HAP-1 (cell line): ENCODE measurements at places on chromosomes 2 and 18.

GRCh38 chr2:39265315-39265714 lies 21.5 kb upstream of the CDKL4 start:
- DNase-seq: no peak

DNA sequence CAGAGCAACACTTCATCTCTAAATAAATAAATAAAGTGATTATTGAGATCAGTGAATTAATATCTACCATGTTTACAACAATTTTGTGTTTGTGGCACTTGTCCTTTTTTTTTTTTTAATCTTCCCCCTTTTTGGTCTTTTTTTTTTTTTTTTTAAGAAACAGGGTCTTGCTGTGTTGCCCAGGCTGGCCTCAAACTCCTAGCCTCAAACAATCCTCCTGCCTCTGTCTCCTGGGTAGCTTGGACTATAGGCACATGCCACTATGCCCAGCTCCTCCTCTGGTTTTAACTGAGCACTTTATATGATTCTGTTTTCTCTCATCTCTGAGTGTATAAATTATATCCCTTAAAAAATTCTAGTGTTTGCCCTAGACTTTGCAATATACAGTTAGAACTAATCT lies 30.3 kb downstream of the SLC4A5 start:
- DNase-seq: no peak

DNA sequence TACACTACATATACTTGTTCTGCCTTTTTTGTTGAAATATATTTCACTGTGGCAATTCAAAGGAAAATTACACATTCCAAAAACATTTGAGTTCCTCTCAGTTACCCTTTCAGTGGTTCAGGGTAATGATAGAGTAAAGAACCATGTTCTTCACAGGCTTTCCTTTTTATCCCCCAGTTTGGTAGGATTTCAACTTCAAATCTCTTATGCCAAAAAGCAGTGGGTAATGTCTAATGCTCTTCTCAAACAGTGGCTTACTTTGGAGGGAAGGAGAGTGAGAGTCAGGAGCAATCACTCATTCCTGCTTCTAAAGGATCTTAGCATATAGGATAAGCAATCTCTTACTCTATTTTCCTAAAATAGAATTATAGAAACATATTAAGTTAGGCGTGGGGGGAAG lies 290.6 kb downstream of the ZEB2 start:
- no peak for DNase-seq

- DNase-seq: no peak
Observed at GRCh38 chr18:5155218-5155906, 41.7 kb downstream of the AKAIN1 start.

DNA sequence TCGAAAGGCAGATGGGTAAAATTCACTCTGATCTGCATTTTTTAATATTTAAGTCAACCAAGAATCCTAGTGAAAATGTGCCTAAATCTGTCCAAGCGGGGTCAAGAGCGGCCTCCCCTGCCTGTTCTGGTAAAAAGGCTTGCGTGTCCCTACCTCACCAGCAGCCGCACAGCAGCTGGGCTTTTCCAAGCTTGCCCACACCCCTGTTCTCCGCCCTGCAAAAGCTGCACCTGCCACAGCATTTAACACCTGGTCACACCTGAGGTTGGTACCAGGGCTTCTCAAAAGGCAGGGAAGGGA lies 25.8 kb upstream of the TMEM182 start:
- DNase-seq: no peak

GRCh38 chr18:8724452-8724851 lies 19.1 kb downstream of the MTCL1 start:
- DNase-seq: no peak

DNA sequence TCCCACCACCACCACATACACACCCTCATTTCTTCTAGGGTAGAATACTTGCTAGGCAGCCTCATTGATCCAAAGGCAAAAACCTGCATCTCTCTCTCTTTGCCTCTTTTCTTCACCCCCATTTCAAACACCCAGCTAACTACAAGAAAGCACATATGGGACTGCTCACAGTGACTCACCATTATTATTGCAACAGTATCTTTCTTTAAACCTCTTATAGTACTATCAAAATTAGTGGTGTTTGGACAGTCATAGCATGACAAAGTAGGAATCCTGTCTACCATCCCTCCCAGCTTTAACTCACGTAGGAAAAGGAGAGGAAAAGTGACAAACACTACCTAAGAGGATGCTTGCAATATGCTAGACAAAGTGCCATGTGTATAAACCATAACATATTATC lies 422.5 kb upstream of the CRIM1 start:
- DNase-seq: no peak

DNA sequence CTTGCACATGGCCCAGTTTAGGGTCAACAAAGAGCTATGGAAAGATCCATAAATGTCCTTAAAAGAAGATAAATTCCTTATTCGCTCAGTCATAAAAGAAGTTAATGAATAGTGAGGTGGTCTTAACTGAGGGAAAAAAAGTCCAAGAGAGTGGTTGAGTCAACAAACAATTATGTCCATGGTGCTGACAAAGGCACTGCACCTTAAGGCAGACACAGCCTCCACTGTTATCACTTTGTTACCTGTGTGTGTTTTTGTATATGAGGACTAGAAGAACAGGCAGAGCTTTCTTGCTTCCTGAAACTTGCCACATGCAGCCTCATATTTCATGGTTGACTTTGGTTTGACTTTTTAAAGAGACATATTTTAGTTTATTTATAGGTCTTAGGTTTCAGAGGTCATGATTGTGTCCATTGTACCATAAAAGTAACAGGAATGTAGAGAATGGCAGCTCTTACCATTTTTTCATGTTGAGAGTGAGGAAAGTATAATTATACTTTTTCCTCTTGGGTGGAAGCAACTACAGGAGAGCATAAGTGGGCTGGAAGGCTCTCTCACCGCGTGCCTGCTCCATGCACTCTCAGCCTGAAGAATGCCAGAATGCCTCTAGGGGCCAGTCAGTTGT lies 93.6 kb downstream of the XRCC5 start:
- DNase-seq: no peak

- peak; percentile 19 for DNase-seq
Observed at GRCh38 chr2:212001325-212001724, 537.3 kb downstream of the ERBB4 start.

GRCh38 chr2:242063436-242063835 lies 193.9 kb downstream of the RTP5 start:
- peak; percentile 93 for DNase-seq

DNA sequence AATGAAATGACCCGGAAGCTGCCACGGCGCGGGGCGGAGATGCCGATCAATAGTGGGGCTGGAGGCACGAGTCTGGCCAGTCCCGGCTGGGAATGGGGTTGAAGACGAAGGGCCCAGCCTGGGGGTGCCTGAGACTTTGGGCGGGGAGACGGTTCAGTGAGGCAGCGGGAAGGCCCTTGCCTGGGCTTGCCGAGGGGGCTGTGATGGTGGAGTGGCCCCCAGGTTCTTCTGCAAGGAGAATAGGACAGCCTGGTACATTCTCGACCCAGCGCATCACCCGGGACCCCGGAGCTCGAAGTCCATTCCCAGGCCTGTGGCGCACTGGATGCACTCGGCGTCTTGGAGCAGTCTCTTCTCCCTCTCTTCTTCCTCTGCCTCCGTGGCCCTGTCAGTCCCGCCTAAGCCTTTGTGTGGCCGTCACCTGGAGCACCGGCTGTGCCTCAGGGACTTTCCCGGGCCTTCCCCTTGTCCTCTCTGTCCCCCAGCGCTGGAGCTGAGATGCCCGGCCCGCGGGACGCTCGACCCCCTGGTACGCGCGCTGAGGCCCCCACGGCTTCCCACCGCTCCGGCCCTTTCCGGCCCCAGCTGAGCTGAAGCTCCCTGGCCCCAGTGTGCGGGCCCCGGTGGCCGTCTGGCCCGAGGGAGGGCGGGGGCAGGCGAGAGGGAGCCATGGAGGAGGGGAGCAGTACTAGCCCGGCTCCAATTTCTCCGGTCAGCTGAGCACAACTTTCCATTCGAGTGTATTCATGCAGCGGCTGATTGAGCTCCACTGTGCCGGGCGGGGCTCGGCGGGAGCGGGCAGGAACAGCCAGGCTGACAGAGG lies 8.0 kb downstream of the SIX3 start:
- peak; percentile 80 for DNase-seq

DNA sequence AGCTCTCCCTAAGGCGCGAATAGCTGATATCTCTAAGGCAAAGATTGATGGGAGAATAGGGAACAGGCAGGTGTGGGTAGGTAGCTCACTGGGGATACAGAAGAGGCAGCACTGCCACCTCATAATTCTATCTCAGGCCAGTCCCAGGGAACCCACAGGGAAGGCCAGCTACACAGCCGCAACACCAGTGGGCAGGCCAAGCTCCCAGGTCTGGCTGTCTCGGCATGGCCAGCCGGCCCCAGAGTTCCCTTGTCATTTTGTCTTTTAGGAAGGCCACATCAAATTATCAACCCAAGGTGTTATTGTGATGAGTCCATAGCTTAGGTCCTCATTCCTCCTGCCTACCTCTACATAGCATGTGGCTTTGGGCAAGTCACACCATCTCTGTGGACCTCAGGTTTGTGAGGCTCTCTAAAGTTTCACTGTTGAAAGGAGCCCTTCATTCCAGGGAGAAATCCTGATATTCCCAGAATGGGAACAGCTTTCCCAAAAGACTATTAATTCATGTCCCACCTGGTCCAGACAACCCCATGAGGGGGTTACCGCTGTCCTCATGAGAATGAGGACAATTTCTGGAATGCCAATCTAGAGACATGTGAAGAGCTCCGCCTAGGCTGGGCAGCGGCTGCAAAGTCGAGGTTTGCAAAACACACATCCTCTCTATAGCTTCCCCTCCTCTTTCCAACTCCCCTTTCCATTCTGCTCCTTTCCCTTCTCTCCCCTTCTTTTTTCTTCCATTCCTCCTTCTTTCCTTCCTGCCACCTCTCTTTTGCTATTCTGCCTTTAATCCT lies 287.1 kb upstream of the ID2 start:
- no peak for DNase-seq

DNA sequence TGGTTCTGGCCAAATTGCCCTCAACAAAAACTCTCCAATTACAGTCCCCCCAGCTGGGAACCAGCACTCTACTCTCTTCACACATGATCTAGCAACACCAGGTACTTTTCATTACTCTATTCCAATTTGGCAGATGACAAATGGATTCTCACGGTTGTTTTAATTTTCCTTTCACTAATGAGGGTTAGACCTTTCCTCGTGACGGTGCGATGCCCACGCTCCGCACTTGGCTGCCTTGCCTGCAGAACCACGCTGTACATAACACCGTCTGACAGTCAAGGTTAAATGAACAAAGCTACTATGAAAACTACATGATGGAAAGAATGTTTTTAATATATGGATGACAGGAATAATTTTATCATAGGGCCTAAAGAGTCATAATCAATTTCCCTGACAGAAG lies 141.5 kb downstream of the FBXO15 start:
- DNase-seq: no peak

DNA sequence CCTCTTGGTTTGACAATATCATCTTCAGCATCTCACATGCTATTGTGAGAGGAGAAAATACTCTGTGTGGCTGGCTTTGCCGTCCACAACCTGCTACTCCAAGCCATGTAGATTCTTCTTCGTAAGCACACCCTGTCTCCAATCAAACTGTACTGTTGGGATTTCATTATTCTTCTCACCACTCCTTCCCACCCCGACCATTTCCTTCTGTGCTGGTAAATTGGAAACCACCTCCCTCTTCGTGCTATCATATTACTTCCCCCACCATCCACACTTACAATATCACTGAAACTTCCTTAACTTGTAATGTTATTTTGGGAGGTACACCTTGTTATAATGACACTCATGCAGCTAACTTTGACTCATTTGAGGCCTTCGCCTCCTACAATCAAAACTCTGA lies 3.2 kb upstream of the AGXT start:
- DNase-seq: no peak

GRCh38 chr2:74658516-74658915 lies 4.5 kb downstream of the SEMA4F start:
- DNase-seq: no peak

DNA sequence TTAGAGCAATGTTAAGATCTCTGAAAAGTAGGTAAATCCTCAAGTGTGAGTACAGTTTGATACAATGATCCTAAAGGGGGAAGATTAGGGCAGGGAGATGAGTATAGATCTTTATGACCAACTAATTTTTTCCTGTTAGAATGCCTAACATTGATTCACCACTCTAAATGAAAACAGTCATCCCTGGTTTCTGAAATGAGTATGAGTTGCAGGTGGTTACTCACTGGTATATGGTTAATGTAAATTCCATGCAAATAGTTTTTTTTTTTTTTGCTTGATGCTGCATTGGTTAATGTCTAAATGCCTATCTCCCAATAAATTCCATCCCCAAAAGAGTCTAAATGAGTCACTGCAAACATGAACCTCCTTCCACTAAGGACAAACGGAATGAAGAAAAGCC lies 55.0 kb upstream of the SERPINB2 start:
- DNase-seq: no peak

GRCh38 chr2:46001741-46002506 lies 295.3 kb upstream of the EPAS1 start:
- no peak for DNase-seq

DNA sequence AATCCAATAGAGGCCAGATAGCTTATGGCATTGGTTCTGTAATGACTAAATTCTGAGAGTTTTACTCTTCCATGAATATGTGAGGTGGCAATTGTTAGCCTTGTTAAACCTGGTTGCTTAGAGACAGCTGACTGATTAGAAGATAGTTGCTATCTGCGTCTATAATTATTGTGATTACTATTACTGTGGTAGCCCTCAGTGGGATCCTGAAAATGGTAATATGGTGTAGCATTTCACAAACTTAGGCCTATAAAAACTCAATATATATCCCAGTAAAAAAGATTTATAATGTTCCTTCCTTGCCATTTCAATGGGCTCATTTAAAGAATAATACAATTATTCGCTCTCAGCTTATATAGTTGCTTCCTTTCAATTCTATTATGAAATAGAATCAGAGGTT lies 405.8 kb upstream of the CDH2 start:
- no peak for DNase-seq
